Right lung (tissue), 10 donors: ENCODE measurements at places on chromosomes 5 and 9. TPM values are rescaled to one million over a fixed set of nuclear protein-coding genes. Genes with fewer than 3 reads are reported as not detected.
A peak's percentile ranks its signal among the peaks of the same experiment; 100 is the strongest.

- no peak for DNase-seq
These were observed 243.8 kb downstream of the CSNK1G3 start for GRCh38 chr5:123755653-123756317.

Gene GRIN3A
- 1.8 TPM for polyA plus RNA-seq

Gene HABP4
- 12.4 TPM for polyA plus RNA-seq

DNA sequence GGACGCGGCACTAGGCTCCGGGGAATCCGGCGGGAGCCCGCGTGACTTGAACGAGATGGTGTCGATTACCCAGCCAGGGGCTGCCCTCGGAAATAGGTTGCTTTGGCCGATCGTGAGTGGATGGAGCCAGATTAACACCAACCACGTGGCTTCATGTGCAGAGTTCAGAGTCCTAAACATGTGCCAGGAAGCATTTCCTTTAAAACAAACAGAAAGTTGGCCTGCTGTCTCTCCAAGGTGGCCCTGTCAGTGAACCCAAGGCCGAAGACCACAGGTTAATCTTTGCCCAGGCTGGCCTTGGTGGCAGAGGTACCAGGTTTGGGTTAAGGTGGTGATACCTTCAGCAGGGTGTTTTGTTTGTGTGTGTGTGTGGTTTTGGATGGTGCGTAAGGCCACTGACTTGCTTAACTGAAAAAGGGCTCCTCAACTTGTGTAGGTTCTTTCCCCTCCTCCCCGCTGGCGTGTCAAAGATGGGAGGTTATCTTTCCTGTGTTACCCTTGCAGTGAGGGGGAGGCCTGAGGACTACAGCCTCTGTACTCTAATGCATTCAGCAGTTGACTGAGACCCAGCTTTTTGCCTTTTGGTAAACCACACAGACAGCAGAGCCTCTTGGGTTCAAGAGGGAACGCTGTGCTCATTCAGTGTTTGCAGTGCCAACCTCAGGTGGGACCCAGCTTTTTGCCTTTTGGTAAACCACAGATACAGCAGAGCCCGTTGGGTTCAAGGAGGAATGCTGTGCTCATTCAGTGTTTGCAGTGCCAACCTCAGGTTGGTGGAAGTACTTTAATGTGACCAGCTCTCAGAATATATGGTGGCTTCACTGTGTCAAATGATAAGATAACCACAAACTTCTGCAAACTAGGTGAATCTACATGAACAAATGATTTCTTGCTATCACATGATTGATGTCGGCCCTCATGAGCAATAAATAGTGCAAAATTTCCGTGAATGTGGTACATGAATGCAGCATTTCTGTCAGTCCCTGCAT is 1.4 kb downstream of the IQGAP2 start:
- DNase-seq = no peak

Gene GZMA
- 4.7 TPM for polyA plus RNA-seq

- DNase-seq = peak; percentile 77
These were observed 30.6 kb upstream of the MATR3 start for GRCh38 chr5:139262742-139263445.

DNA sequence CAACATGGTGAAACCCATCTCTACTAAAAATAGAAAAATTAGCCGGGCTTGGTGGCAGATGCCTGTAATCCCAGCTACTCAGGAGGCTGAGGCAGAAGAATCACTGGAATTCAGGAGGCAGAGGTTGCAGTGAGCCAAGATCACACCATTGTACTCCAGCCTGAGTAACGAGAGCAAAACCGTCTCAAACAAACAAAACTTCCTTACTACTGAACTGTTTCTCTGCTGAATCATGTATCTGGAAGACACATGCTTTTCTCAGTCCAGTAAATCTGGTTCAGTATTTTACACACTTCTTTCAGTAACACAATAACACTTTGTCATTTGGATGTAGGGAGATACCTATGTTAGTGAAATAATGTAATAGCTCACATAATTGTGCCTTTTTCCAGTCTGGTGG is 7.9 kb downstream of the TRMT10B start:
- no peak for DNase-seq

- no peak for DNase-seq
These were observed 48.7 kb downstream of the EXD3 start for GRCh38 chr9:137374131-137374845.

DNA sequence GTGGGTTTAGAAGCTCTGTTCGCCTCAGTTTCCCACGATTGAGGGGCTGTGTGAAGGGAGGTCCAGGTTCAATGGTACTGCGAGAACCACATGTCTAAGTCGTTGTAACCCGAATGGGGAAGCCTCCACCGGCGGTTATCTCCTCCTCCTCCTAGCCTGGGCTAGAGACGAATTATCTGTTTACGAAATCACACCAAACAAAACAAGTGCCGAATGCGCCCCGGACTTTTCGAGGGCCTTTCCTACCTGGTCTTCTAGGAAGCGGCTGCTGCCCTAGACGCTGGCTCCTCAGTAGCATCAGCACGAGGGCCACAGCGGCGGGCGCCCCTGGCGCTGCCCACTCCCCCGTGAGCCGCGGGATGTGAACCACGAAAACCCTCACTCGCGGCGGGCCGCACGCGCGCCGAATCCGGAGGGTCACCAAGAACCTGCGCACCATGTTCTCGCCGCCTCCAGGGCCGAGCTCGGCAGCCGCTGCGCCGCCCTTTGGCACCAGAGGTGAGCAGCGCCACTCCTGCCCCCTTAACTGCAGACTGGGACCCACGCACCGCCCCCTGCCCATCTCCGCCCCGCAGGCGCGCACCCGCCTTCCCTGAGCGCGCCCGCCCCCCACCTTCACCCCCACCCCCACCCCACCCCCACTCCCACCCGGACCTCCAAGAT is at the start of gene CDKN2A:
TSS of gene CDKN2A (minus strand) at position 500 of the 663 bp plus-strand sequence.
- no peak for DNase-seq

- no peak for DNase-seq
These were observed 755 bp downstream of the DND1 start for GRCh38 chr5:140672455-140673186.

- no peak for DNase-seq
These were observed 12.2 kb downstream of the SLC35A4 start for GRCh38 chr5:140576776-140577201.

Gene SOX30
- 0.18 TPM for polyA plus RNA-seq

Gene ARHGEF37
- 5.4 TPM for polyA plus RNA-seq

Gene FOXD1
- polyA plus RNA-seq = not detected

GRCh38 chr9:123058834-123059233 is 25.4 kb downstream of the GPR21 start:
- no peak for DNase-seq

GRCh38 chr5:74519161-74519571 is 121.4 kb downstream of the ENC1 start:
- no peak for DNase-seq

GRCh38 chr9:118008246-118008645 is 304.0 kb downstream of the TLR4 start:
- DNase-seq = no peak

Gene SLC6A3
- polyA plus RNA-seq = 1.3 TPM

GRCh38 chr5:81163651-81164050 is 69.5 kb upstream of the CKMT2 start:
- DNase-seq = no peak
